LHCN-M2 (cell line): ENCODE measurements at places on chromosomes 7 and 10. TPM values are rescaled to one million over a fixed set of nuclear protein-coding genes. Genes with fewer than 3 reads are reported as not detected.

DNA sequence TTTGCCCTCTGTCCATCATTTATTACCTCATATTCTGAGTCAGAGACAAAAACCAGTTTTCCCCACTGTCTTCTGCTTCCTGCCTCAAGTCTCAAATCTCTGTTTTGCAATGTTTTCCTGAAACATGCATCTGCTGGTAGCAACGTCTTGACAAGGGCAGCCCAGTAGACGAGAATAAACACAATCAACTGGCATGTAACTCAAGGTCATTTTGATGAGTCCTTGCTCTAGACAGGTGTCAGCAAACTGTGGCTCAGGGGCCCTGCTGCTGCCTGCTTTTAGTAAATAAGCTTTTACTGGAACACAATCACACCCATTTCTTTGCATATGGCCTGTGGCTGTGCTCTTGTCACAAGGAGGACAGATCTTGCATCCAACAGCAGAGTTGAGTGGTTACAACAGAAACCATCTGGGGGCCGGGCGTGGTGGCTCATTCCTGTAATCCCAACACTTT is 59.8 kb downstream of the ITIH5 start:
- DNase-seq = no peak

DNA sequence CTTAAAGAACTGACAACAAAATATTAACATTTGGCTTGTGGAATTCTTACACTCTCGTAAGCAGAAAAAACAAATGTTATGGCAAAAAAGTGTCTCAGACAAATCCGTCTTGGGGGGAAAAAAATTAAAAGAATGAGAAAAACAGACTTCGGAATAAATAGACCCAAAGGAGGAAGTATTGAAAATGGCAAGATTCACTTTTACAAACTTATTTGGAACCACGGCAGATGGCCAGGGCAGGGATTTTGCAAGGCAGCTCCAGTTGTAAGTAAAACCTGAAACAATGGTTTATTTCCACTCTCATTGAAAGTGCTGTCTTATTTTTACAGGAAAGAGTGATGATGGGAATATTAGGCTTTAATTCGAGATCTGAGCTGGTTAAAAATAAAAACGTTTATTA is 1.5 kb upstream of the ZNF438 start:
- DNase-seq = no peak

- DNase-seq = no peak
Measured at GRCh38 chr10:44517635-44518034, 132.7 kb upstream of the CXCL12 start.

Gene VIPR2
- total RNA-seq = not detected in 2 replicates

Gene SCIN
- total RNA-seq = 0.40 and 1.0 TPM in 2 replicates

Gene C10orf53
- total RNA-seq = not detected in 2 replicates

GRCh38 chr10:29479981-29480954 is 154.5 kb downstream of the SVIL start:
- DNase-seq = no peak

Gene KAT6B
- total RNA-seq = 9.6 and 11.3 TPM in 2 replicates

DNA sequence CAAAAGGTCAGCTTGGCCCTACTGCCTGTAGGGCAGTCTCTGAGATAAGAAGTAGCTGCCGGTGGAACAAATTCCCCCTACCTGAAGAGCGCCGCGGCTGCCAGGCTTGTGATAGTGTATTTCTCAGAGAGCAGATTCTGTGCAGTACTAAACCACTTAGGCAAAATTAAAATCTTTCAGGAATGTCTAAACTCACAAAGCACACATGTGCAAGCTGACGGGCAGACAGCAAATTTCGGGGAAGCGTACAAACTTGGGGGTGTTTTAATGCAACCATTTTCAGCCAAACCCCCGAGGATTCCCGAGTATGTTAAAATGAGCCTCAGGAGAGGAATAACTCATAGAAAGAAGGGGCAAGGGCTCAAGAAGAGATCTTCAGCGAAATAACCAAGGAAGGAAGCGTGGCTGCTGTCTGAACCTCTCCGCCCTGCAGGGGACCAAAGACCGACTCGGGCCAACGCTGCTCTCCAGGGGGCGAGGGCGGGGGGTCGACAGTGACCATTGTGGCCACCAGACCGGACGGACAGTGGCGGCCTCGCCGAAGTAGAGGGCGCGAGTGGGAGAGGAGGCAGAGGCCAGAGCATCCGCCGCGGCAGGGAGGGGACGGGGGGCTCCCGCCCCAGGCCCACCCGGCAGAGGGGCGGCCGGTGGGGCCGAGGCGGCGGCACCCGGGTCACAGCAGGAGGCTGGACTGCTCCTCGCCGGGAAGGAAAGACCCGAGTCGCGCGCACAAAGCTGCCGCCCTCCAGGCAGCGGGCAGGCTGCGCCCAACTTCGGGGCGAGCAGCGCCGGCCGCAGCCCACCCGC is 819 bp downstream of the HYCC1 start:
- DNase-seq = peak; percentile 35

Gene LIPF
- total RNA-seq = 0.32 TPM in 1 of 2 replicates, not detected in the other

DNA sequence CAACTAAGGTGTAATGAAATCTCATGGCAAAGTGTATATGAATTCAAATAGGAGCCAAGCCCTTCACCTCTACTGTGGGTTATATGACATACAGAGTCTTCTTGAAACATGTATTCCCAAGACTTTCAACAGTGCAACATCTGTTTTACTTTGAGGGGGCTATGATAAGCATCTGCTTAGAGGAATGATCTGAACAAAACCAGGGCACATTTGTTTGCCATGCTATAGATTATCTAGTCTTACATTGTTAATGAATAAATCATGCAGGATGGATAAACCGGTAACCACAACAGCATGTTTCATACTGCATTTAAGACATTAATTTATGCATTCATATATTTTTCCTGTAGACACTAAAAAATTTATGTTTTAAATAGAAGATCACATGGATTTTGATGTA is 1021.9 kb downstream of the LRMDA start:
- DNase-seq = no peak

GRCh38 chr10:80457554-80458262 is 3.6 kb downstream of the TSPAN14 start:
- DNase-seq = no peak

DNA sequence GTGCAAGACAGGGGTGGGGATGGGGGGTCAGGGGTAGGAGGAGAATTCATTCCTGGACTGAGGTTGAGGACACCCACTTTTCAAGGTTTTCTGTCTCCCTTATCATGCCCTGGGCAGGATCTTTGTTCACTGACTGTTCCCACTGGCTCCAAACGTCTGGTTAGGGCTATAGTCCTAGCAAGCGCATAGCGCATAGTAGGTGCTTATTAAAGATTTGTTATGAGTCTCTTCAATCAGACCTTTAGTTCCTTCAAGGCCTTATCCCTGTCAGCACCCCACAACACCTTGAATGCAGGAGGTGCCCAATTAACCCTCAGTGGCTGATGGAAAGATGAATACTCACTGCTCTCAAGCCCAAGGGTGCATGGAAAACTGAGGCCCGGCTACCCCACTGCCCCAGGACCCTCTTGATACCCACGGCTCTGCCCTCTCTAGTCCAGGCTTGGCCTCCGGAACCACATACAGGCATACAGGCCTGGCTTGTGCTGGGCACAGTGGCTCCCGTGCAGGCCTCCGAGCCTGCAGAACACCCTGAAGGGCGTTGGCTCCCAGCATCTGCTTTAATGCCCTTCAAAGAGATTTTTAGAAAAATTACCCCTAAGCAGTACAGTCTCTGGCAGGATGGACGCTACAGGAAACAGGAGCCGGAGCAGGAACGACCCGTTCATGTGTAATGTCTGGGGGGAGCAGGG is 177.7 kb downstream of the SH3PXD2A start:
- no peak for DNase-seq

DNA sequence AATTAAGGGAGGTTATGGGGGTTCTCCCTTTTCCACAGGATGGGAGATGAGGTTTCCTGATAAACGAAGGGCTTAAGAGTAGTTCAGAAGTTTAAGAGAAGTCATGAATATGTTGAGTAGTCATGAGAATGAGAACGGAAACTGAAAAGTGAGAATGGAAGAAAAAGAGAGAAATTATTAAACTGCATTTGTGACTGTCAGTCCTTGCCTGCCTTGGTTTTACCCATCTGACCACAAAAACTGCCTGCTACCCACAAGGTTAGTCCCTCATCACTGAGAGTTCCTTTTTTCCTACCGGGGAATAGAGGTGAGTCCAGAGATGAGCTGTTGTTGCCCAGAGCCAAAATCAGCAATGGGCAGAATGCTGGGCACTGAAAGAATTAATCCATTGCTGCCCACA is 174.1 kb upstream of the BET1 start:
- no peak for DNase-seq

GRCh38 chr10:24989867-24990266 is 26.1 kb downstream of the ENKUR start:
- peak; percentile 8 for DNase-seq

Gene CALML5
- not detected in 2 replicates for total RNA-seq

Gene OR13A1
- total RNA-seq = not detected in 2 replicates

GRCh38 chr7:19248681-19249080 is 103.5 kb upstream of the FERD3L start:
- DNase-seq = peak; percentile 38

DNA sequence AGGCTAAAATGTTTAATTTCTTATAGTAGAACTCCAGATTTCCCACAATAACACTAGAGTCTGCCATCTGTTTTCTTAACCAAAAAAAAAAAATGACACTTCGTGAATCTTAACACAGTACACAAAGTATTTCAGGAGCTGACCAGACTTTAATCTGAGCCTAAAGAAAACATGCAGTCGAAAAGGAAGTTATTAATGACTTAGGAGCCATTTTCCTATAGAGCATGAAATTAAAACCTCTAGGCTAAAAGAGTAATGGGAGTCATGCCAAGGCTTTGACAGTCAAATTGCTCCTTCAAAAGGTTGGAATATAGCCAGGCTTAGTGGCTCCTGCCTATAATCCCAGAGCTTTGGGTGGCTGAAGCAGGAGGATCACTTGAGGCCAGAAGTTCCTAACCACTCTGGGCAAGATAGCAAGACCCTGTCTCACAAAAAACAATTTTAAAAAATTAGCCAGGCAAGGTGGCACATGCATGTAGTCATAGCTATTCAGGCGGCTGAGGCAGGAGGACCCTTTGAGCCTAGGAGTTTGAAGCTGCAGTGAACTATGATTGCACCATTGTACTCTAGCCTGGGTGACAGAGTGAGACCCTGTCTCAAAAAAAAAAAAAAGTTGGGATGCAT is 13.6 kb downstream of the MICU1 start:
- DNase-seq = peak; percentile 17

DNA sequence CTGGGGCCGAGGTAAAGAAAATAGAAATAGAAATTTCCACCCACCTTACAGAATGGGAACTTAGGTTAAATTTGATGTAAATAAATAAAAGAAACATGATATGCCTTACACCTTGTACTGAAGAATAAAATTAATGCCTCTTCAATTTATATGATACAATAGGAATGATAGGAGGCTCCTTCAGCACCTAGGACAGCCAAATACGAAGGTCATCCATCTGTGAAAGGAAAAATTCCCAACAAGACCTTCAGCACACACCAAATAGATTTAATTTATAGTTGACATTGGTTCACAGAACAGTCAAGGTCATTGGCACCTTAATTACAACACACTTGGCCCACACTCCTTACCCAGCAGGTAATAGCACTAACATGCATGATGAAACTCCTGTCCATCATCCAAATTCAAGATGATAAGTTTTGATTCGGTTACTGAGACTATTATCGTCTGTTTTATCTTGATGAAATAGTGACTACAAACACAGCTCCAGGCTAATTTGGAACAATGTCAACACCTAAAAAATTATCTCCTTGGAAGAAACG is 250.9 kb downstream of the SNX13 start:
- no peak for DNase-seq

DNA sequence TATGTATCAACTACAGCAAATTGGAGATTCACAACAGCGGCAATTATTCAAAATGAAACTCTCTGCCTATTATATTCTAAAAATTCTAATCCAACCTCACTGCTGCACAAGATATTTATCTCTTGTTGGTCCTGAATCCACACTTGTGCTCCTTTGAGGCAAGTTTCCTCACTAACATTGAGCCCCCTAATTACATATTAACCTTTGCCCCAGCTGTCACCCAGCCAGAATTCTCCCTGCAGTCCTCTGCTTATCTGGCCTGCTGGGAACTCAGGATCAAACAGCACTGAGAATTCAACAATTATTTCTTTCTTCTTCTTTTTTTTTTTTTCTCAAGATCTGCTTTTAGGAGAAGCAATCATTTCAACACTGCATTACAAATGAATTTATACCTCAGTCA is 21.5 kb upstream of the PLAC9 start:
- DNase-seq = no peak

Gene HYAL4
- not detected in 2 replicates for total RNA-seq

GRCh38 chr7:156034397-156034796 is 222.1 kb upstream of the SHH start:
- no peak for DNase-seq

Gene LIPK
- total RNA-seq = 0.17 TPM in 1 of 2 replicates, not detected in the other

DNA sequence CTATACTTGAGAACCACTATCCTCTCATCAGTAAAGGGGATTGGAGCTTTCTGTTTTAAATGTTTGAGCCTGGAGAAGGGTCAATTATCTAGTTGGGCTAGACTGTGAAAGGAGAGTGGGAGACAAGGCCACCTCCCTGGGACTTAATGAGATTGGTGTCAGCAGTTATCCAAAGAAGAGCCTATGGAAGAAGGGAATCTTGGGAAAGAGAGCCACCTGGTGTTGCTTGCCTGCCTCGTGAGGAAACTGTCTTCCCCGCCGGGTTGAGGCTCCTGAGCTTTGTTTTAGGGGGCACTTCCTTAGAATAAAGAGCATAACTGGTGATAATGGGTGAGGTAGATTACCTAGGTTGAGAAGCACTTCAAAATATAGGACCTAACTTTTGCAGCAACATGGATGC is 32.0 kb upstream of the ABCB4 start:
- DNase-seq = no peak

DNA sequence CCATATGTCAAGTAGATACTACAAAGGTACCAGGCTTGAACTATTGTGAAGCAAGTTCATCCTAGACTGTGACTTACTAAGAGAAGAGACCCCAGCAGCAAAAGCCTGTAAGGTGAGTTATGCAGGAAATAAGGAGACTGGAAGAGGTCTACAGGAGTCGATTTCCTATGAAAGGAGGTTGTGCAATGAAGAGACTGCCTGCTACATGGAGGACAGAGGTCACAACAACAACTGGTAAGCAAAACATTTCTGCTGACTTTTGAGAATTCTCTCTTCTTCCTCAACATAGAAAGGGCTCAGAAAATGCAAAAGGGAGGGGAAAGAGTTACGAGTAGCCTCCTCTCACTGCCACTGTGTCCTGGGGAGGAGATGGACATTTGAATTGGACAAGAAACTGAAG is 42.4 kb downstream of the PDK4 start:
- no peak for DNase-seq

DNA sequence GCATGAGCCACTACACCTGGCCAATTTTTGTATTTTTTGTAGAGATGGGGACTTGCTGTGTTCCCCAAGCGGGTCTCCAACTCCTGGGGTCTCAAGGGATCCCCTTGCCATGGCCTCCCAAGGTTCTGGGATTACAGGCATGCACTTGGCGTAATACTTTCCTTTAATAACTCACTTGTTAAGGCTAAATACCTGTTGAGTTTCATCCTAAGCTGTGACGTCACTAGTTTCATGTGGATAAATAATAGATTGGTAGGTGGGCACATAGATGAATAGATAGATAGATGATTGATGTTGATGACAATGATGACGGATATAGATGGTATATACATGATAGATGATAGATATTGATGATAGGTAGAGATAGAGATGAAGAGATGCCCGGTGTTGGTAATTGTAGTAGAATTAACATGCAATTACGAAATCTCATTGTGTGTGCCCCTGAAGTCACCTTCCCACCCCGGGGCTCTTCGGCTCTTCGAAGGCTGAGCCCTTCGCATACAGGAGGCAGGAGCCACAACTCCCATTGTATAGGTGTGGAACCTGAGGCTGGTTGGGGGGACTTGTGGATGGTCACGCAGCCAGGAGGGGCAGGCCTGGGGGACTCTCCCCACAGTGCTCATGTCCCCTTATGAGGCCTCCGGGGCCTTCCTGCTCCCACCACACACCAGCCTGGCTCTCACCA is 2.6 kb downstream of the GRIFIN start:
- no peak for DNase-seq
